Stimulated activated CD8-positive, alpha-beta memory T cell treated with anti-CD3 and anti-CD28 coated beads, Interleukin-7, amount 100 ng/mL, for 24 hours (primary cell): ENCODE measurements at places on chromosomes 2 and 18.

- no peak for DNase-seq
These were observed 247.5 kb downstream of the PTH2R start for GRCh38 chr2:208654056-208654455.

- no peak for DNase-seq
These were observed 83.9 kb upstream of the PKDCC start for GRCh38 chr2:41963661-41964525.

DNA sequence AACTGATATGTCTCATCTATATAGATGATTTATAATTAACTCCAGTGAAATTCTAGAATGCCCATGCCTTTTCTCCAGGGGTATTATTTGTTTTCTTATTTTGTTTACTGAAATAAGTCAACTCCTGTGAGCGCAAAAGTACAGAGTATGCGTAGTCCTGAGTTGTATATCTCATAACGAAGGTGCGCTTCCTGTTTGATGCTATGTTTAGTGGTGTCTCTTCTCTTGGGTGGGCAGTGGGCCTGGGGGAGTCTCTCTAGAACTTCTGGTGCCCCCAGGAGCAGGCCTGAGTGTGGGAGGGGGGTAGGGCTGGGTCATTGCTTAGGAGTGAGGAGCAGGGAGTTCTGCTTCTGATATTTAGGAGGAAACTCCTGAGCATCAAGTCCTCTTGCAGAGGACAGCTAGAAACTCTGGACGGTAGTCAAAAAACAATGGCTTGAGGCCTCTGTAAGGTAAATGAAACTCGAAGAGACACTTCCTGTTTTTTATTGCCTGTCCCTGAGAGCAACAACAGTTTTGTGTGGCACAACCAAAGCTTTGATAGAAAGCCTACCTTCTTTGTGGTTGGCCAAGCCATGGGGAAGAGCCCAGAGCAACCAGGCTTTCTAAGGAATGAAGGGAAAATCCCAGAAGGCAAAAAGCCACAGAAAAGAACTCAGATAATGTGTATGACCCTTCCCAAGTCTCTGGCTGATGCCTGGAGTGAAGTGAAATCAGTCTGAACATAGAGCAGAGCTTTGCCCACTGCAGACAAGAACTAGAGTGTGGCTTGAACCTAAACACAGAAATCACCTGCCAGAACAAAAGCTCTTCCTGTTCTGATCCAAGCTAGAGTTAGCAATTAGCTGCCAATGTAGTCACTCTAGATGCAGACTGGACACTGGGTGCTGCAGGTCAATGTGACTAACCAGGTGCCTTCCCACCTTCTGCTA is 8.5 kb upstream of the SP140L start:
- no peak for DNase-seq

GRCh38 chr2:197217541-197217940 is 93.0 kb downstream of the ANKRD44 start:
- no peak for DNase-seq

- no peak for DNase-seq
These were observed 43.1 kb upstream of the SELENOI start for GRCh38 chr2:26302846-26303245.

GRCh38 chr18:57062844-57063243 is 84.0 kb upstream of the BOD1L2 start:
- no peak for DNase-seq

DNA sequence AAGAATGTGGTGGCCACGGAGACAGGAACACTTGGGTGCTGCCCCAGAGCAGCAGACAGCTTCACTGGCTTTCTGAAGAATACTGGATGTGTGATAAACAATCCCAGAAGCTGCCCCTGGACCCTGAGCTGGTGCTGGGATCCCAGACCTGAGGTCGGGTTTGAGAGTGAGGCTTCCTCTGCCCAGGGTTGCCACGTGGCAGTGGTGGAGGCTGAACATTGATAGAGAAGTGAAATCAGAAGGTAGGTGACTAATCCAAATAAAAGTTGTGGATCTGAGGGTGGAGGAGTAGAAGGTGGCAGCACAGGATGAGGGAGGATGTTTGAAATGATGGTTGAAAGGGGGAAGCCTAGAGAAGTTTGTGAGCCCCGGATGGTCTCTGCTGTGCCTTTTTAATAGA is 64.0 kb downstream of the FMNL2 start:
- no peak for DNase-seq

GRCh38 chr2:57432528-57432927 is 614.1 kb upstream of the VRK2 start:
- DNase-seq: no peak

GRCh38 chr2:11444737-11445136 is 21.2 kb downstream of the E2F6 start:
- DNase-seq: no peak

DNA sequence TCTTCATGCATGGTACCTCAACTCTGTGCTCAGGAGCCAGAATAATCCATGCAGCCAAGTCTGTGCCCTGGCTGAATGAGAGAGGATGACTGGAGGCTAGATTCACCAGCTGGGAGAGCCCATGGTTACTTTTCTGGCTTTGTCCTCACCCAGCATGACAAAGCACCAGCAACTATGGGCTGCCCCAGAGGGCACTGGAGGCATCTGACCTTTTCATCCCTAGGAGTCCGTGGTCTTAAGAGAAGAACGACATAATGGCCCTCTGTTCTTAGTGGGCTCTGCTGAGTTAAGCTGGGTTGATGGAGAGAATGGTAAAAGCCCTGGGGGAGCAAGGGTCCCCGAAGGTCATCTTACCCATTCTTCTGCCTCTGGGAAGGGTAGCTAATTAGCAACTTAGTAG is 54.6 kb upstream of the TNP1 start:
- no peak for DNase-seq

- no peak for DNase-seq
These were observed 241.3 kb downstream of the PRKCE start for GRCh38 chr2:45892757-45893156.

- no peak for DNase-seq
These were observed 98.7 kb downstream of the TFCP2L1 start for GRCh38 chr2:121186261-121186660.

DNA sequence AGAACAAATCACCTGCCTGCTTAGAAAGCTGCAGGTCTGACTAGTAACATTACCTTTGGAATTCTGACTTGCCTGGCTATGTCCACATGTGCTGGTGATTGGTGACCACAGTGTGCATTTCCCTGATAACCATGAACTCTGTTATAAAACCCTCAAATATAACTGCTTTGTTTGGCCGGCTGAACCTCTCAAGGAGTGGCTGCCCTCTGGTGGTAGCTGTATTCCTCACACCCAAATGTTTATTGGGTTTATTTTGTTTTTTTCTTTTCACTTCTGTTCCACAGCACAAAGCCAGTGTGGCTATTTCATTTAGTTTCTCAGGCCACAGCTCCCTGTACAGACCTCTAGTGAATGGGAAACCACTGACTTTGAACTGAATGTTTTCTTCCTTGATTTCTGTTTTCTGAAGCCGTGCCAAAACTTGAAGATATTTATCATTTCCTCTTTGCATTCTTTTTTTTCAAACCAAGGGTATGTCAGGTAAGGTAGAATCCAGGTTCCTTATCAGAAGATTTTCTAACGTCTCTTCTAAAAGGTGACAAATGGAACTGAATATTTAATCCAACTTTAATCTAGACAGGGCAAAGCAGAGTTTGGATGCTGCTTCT is 549.0 kb upstream of the VRK2 start:
- DNase-seq: no peak

DNA sequence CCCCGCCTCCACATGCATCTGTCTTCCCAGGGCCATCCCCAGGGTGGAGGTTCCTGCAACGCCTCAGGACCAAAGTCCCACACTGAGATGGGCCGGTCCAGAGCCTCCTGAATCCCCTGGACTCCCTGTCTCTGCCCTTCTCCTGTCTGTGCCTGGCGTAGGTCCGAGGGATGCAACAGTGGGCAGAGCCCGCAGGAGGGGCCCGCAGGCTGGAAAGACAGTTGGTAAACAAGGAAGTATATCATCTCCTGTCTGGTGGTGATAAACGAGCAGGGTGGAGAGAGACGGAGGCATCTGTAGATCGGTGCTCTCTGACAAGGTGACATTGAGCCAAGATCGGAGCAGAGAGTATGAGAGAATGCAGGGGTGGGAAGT is 72.6 kb upstream of the RAB6C start:
- DNase-seq: no peak

- no peak for DNase-seq
These were observed 186.8 kb upstream of the RND3 start for GRCh38 chr2:150674283-150674682.

GRCh38 chr18:2303517-2304238 is 267.6 kb downstream of the METTL4 start:
- DNase-seq: no peak
